ENCODE measurements at places on chromosomes 12 and 14.

DNA sequence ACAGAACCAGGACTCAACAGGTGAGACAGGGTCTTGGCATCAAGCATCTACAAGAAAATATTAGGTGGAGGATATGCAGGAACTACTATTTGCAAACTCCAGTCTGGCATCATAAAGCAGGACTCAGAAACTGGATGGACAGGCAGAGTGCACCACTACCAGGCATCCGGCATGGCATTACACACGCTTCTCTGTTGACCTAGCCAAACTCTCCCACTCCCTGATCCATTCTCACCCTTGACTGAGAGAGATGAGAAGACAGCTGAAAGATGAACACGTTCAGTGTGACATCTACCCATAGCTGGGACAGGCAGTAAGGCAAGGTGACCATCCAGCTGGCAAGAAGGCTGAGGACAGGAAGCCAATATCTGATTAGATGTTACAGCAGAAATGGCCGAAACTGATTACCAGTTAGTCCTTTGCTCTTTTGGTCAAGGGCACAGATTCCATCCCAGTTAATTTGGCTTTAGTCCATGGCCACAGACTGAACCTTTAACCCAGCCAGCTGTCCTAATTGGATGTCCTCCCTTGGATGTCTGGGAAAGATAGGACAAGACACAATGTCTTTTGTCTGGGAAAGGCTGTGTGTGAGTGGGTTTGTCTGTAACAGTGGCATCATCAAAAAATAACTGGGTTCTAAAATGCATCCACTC, 71.6 kb downstream of the BBS10 start:
- DNase-seq = no peak

- DNase-seq = no peak
Measured at GRCh38 chr12:23399402-23399933, 550.0 kb downstream of the SOX5 start.

DNA sequence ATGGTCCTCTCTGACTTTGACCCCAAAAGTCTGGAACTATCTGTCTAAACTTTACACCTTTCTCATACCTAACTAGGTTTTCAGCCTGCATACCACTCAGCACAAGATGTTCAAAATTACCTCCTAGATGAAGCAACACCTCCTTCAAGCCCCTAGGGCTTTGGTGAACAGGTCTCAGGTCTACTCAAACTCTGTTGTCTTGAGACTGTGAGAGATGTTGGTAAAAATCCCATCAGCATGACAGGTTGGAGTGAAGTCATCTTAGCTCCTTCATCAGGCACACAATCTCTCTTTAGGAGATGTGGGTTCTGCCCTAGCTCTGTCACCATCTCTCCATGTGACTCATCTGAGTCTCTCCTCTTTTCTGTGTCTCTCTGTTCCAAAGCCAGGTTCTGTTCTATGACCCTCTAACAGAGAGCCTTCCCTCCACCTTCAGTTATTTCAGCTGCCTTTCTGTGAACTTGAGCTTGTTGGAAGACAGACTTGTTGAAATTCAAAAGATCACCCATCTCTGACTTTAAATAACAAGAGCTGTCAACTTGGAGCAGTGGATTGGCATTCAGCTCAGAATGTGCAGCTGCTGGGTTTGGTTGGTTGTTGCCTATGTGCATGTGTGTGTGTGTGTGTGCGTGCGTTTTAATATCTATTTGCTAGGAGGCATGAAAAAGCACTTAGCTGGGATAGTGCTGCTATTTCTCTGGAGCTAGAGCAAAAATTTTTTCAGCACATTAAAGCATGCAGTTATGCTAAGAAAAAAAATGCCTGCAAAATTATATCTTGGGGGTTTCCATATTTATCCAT, 130.7 kb downstream of the CRACR2A start:
- no peak for DNase-seq

DNA sequence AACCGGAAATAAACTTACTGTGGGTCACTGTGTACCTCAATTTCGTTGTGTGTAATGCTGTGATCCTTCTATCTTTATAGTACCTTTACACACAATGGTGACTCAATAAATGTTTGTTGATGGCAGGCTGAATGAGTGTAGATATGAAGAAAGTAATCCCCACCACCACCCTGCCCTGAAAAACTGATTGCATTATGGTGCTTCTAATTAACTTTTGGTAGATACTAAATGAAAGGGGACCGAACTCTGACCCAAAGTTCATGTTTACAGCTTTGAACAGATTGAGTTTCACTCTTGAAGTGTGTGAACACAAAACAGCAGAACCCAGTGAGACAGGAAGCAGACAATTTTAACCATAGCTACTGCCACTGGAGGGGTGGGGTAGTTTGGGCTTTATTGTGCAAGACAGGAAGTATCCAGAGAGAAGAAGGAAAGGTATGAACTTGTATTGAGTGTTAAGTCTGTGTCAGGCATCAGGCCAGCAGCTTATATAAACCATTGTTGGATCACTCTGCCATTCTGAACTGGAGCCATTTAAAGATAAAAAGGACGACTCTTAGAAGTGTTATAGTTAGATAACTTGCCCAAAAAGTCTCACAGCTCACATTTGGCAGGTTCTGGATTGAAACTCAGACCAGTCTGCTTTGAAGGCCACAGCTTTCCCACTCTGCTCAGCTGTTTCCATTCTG, 197.0 kb upstream of the AMIGO2 start:
- peak; percentile 50 for DNase-seq

- no peak for DNase-seq
Measured at GRCh38 chr14:36996857-36997590, 175.4 kb downstream of the SLC25A21 start.

DNA sequence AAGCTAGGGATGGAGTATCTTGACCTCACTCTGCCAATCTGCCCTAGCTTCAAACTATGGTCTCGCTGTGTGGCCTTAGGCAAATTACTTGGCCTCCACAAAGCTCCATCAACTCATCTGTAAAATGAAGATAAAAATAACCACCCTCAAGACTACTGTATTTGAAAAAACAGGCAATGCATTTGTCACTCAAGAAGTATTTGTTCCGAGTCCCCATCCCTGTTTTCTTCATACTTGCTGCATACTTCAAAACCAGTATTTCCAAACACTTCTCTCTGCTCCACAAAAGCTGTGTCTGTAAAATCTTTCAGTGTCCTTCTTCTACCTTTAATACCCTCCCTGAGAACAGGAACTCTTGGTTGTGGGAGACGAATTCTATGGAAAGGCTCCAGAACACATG, 47.9 kb downstream of the GTF2A1 start:
- no peak for DNase-seq

DNA sequence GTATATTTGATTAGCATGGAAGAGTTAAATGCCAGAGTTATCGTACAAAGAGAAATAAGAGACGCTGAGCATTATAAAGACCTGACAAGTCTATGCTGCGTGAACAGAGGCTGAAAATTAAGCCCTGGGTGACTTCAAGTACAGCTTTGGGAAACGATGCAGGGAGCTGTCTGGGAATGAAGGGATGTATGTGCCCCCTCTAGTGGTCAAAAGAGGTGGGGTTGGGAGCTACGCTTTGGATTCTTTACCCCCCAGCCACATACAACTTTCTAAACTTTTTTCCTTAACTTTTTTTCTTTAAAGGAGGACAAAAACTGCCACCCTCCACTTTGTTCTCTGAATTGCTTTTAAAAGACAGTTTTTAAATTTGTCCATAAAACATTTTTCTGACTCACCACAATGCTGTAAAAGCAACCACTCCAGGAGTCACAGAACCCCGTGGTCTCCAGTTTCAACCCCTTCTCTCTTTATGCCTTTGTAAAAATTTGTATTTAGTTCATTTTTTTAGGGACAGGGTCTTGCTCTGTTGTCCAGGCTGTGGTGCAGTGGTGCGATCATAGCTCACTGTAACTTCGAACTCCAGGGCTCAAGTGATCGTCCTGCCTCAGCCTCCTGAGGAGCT, 59.4 kb downstream of the ZNF664 start:
- DNase-seq = peak; percentile 57

DNA sequence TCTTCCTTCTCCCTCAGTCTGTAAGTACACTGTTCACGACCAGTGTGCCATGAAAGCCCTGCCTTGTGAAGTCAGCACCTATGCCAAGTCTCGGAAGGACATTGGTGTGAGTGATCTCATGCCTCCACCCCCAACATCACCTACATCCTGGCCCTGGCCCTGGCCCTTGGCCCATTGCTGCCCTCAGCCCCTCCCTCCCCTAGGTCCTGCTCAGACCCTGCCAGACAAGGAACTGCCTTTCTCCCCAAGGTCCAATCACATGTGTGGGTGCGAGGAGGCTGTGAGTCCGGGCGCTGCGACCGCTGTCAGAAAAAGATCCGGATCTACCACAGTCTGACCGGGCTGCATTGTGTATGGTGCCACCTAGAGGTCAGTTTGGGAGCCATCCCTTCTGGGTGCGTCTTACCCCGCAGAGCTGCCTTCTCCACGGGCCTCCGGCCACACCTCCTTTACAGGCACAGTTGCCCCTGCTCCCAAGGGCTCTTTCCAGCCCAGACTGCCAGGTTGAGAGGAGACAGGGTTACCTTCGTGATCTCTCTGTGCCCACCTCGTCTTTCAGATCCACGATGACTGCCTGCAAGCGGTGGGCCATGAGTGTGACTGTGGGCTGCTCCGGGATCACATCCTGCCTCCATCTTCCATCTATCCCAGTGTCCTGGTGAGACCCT, 9.2 kb downstream of the DGKA start:
- DNase-seq = peak; percentile 84

DNA sequence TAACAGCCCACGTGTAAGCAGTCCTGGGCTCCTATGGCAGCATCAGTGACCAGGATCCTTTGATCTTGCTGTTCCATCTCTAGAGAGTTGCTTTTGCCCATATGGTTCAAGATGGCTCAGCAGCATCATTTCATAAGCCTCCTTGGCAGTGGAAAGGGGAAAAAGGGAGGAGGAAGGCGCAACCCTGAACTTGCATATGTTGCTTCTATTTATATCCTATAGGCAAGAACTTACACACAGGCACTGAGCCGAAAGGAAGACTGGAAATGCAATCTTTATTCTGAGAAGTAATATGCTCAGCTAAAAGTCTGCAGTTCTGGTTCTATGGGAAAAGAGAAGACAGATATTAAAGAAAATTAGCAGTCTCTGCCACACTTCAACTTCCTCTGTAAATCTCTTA, 167.7 kb upstream of the PLXNC1 start:
- DNase-seq = no peak

GRCh38 chr14:87756661-87757060, 236.3 kb downstream of the GALC start:
- DNase-seq = no peak

DNA sequence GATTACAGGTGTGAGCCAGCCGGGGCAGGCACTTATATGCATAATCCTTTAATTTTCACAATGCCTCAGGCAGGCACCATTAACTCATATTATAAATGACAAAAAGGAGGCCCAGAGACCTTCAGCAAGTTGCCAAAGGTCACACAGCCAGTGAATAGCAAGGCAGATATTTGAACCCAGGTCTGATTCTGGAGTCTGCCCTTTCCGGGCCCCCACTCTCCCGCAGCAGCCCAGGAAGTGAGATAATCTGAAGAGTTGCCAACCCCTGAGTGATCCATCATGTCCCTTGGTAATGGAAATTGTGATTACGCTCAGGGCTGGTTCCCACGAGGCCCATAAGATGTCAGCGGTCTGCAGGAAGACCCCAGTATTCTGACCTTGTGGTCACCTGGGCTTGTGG, 95.3 kb upstream of the MED13L start:
- DNase-seq = no peak

DNA sequence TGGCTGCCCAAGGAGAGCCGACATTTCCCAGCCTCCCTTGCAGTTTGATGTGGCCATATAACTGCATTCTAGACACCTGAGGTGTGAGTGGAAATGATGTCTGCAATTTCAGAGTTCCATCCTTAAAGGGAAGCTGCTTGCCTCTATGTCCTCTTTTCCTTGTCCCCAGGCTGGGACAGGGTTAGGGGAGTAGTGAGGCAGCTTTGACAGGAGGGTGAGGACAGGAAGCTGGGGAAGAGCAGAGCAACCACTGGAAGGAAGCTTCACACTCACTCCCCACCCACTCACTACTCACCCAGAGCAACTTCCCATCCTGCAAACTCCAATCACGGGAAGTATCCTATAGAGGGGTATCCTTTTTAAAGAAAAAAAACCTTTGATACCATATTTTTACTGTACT, 28.9 kb upstream of the LTA4H start:
- no peak for DNase-seq

- no peak for DNase-seq
Measured at GRCh38 chr14:30462358-30462757, 96.6 kb upstream of the G2E3 start.
